ENCODE measurements at places on chromosomes 11 and 22. TPM values are rescaled to one million over a fixed set of nuclear protein-coding genes. Genes with fewer than 3 reads are reported as not detected.
A peak's percentile ranks its signal among the peaks of the same experiment; 100 is the strongest.

GRCh38 chr11:38402063-38402462 is 1804.0 kb upstream of the RAG2 start:
- no peak for DNase-seq
- H3K36me3 ChIP-seq: no peaks in the 10 kb centered on the region
- H3K27ac ChIP-seq: no peak overlapping the region
- H3K4me1 ChIP-seq: no peaks in the 10 kb centered on the region

GRCh38 chr11:27718863-27719545 is 18.7 kb upstream of the BDNF start:
- H3K36me3 ChIP-seq: no peaks in the 10 kb centered on the region
- peak overlapping the region; percentile 98 for H3K27ac ChIP-seq

CRYAB gene
- not detected for total RNA-seq

KCNJ1 gene
- total RNA-seq: not detected

PKP3 gene
- total RNA-seq: 0.42 TPM

DNA sequence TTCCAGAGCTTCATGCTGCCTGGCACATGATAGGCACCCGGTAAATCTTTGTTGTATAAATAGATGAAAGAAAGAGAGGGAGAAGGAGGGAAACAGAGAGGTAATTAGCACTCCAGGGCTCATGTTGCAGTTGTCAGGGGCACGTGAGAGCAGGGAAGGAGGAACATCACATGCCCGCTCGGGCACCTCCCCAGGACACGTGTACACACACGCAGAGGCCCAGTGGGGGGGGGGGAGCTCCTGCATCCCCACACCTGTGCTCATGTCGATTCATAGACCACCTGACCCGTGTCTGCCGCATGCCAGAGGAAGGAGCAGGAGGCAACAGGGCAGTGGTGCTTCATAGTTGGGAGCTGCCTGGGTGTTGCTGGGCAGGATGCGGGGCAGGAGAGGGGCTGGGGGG is 37.1 kb upstream of the NNMT start:
- H3K4me1 ChIP-seq: peaks cover 63% of the 10 kb centered on the region
- no peak overlapping the region for H3K4me3 ChIP-seq
- peaks cover 2% of the 10 kb centered on the region for H3K27me3 ChIP-seq
- no peaks in the 10 kb centered on the region for H3K36me3 ChIP-seq
- no peak overlapping the region for H3K27ac ChIP-seq
- no peak for DNase-seq

- H3K36me3 ChIP-seq: no peaks in the 10 kb centered on the region
- H3K4me1 ChIP-seq: no peaks in the 10 kb centered on the region
- H3K27me3 ChIP-seq: peaks cover 22% of the 10 kb centered on the region
- no peak for DNase-seq
- no peak overlapping the region for H3K27ac ChIP-seq
- H3K4me3 ChIP-seq: no peak overlapping the region
Measured at GRCh38 chr11:111236383-111236782, 9.1 kb upstream of the POU2AF2 start.

GRCh38 chr11:67289651-67290479 is 762 bp downstream of the ANKRD13D start:
- DNase-seq: no peak
- peak overlapping the region; percentile 89 for H3K4me3 ChIP-seq
- peaks cover 19% of the 10 kb centered on the region for H3K36me3 ChIP-seq
- H3K27me3 ChIP-seq: peaks cover 2% of the 10 kb centered on the region
- H3K4me1 ChIP-seq: peaks cover 23% of the 10 kb centered on the region
- H3K27ac ChIP-seq: peak overlapping the region; percentile 95

MGAT3 gene
- 20.3 TPM for total RNA-seq

GRCh38 chr22:32020117-32020516 is 22.9 kb upstream of the SLC5A1 start:
- peaks cover 49% of the 10 kb centered on the region for H3K27me3 ChIP-seq
- no peak for DNase-seq
- H3K4me3 ChIP-seq: no peak overlapping the region
- no peak overlapping the region for H3K27ac ChIP-seq
- no peaks in the 10 kb centered on the region for H3K36me3 ChIP-seq
- no peaks in the 10 kb centered on the region for H3K4me1 ChIP-seq

C1QTNF4 gene
- total RNA-seq: 18.9 TPM

GDPD4 gene
- total RNA-seq: not detected

DNA sequence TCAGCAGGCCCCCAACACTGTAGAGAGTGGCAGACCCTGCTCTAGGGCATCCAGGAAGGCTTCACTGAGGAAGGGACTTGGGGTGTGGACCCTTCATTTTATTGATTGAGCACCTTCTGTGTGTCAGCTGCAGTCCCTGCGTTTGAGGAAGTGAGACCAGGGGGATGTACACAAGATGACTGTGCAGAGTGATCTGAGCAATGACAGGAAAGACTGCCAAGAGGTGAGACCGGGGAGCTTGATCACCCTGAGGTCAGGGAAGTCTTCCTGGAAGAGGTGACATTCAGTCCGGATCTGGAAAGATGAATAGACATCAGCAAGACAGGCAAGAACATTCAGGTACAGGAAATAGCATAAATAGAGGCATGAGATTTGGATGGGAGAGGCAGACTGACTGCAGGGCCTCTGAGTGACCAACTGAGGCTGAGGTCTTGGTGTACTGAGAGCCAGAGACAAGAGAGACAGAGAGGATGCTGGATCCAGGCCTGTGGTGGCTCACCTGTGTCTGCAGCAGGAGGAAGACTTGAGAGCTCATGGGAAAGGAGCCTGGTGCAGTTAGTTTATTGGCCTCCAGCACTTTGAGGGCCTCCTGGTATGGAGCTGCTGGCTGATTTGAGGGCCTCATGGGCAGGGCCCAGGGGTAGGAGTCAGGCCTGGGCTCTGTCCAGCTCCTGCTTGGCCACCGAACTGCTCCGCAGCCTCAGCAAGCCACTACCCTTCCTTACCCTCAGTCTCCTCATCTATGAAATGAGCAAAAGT is 5.2 kb downstream of the DGAT2 start:
- H3K27me3 ChIP-seq: peaks cover 39% of the 10 kb centered on the region
- no peaks in the 10 kb centered on the region for H3K4me1 ChIP-seq
- no peak overlapping the region for H3K4me3 ChIP-seq
- no peak overlapping the region for H3K27ac ChIP-seq
- no peaks in the 10 kb centered on the region for H3K36me3 ChIP-seq

ENTHD1 gene
- total RNA-seq: not detected

SYNGR1 gene
- 30.4 TPM for total RNA-seq

- peak; percentile 53 for DNase-seq
- H3K4me1 ChIP-seq: no peaks in the 10 kb centered on the region
- H3K4me3 ChIP-seq: no peak overlapping the region
- peaks cover 38% of the 10 kb centered on the region for H3K27me3 ChIP-seq
Measured at GRCh38 chr11:5004424-5005274, 10.0 kb downstream of the OR51L1 start.

DNA sequence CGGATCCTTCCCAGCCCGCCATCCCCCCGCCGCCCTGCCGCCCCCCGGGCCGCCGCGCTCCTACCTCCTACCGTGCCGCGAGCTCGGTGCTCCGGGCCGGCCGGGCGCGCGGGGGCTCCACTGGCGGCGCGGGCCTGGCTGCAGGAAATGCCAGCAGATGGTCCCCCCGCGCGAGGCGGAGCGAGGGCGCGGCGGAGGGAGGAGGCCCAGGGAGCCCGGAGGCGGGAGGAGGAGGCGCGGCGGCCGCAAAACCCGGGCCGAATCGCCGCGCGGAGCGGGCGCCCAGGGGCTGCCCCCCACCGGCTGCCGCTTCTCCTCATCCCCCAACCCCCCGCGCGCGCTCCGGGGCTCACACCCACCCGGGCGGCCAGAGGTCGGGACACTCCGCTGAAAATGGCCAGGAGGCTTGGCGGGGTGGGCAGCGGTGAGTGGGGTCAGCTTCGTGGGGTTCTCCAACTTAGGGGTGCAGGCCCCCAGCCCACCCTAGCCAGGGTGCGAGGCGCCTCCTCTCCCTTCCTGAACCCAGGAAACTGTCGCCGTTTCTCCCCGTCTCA is at the start of gene OSBPL5:
TSS of gene OSBPL5 (minus strand) at position 159 of the 554 bp plus-strand sequence. CDS start 36,162 bp downstream, outside the sequence.
- no peaks in the 10 kb centered on the region for H3K36me3 ChIP-seq
- H3K27ac ChIP-seq: peak within 1 kb of the TSS; percentile 57
- peaks cover 11% of the 10 kb centered on the region for H3K27me3 ChIP-seq
- peak; percentile 59 for DNase-seq
- H3K4me3 ChIP-seq: peak within 1 kb of the TSS; percentile 93

- H3K27me3 ChIP-seq: no peaks in the 10 kb centered on the region
- no peak for DNase-seq
- peaks cover 19% of the 10 kb centered on the region for H3K4me1 ChIP-seq
- peaks cover 4% of the 10 kb centered on the region for H3K36me3 ChIP-seq
Measured at GRCh38 chr11:78398715-78399114, 18.9 kb downstream of the GAB2 start.

DNA sequence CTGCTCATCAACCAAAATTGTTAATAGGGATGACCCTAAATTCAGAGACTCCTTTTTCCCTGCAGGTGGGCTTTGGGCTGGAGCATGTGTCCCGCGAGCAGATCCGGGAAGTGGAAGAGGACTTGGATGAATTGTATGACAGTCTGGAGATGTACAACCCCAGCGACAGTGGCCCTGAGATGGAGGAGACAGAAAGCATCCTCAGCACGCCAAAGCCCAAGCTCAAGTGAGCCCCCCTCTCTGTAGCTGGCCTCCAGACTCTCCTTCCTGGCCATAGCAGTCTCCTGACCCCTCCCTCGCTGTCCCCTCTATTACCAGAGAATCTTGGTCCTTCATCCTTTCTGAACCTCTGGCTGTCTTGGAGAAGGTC is 47.9 kb upstream of the RAB1B start:
- no peak overlapping the region for H3K27ac ChIP-seq
- H3K4me1 ChIP-seq: peaks cover 4% of the 10 kb centered on the region
- DNase-seq: no peak
- no peaks in the 10 kb centered on the region for H3K27me3 ChIP-seq

WT1 gene
- not detected for total RNA-seq

DNA sequence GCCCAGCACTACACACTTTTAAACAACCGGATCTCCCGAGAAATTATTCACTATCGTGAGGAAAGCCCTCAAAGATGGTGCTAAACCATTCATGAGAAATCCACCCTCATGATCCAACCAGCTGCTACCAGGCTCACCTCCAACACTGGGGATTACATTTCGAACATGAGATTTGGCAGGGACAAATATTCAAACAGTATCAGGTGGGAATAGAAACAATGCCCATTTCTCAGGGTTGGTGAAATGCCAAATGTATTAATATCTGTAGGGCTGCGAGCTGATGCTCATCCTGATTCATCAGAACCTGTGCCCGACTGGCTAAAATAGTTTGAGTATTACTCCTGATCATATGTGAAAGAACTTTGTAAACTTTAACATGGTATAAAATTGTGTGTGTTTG is 15.8 kb upstream of the PTPRJ start:
- no peaks in the 10 kb centered on the region for H3K27me3 ChIP-seq
- no peaks in the 10 kb centered on the region for H3K36me3 ChIP-seq
- no peak overlapping the region for H3K4me3 ChIP-seq

DNA sequence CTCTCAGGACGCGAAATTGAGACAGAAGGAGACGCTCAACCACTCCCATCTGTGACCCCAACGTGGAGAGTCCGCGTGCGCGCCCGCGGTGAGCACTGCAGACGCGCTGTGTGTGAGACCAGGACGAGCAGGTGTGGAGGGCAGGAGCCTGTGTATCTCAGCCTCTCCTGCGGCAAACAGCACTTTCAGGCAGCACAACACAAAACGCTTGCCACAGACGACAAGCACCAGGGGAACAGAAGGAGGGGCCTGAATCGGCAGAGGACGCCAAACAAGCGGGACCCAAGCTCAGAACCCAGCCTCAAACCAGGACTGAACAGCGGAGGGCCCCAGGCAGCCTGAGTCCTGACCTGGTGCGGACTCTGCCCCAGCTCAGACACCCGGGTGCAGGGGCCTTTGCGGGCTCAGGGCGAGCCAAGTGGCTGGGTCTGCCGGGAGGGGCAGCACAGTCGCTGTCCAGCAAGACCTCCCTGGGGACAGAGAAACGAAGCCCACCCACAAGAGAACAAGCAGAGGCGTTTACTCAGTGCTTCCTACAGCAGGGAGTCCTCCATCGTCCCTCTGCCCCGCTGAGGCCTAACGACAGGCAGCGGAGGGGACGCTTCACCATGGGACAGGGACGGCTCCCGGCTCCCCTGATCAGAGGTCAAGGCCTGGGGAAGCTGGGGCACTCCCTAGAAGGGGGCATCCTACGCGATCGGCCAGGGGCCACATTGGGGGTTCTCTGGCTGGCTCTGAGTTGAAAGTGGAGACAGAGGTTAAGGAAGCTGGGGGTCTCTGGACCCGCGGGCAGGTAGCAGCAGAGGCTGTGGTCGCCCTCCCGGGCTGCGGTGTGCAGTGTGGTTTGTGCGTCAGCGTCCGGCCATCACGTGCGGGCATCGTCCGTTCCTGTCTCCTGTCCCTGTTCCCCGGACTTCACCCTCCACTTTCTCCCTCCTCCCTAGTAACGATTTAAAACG is 560.8 kb downstream of the BRD1 start:
- peaks cover 11% of the 10 kb centered on the region for H3K4me1 ChIP-seq
- peaks cover 25% of the 10 kb centered on the region for H3K27me3 ChIP-seq
- no peak for DNase-seq
- H3K36me3 ChIP-seq: no peaks in the 10 kb centered on the region
- H3K4me3 ChIP-seq: no peak overlapping the region

DNA sequence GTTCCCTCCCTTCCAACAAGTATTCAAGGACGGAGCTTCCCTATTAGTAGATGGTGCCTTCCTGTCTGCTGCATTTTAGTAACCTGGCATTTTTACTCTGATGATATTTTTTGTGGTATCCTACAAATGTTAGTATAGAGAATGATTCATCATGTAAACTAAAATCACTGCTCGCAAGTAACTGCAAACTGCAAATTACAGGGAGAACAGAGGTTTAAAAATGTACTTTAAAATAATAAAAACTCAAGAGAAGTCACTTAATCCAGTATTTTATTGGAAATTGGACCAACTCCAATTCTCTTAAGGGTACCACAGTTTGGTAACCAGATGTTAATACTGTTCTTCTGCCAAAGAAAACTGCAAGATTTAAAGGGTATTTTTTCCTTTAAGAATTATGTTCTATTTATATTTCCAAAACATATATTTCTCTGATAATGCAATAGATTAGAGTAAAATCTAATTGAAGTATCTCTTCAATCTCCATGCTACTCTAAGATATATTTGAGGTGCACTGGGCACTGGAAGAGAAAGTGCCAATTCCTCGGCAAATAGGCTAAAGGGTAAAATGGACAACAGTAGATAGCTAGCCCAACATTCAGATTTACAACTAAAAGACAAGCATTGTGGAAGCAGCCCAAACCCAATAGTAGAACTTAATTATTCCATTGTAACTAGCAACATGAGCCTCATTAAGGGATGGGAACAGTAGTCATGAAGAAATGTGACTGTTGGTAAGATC is 298.0 kb downstream of the TTC28 start:
- no peak for DNase-seq
- no peak overlapping the region for H3K4me3 ChIP-seq
- no peaks in the 10 kb centered on the region for H3K27me3 ChIP-seq
- no peaks in the 10 kb centered on the region for H3K4me1 ChIP-seq
